ENCODE measurements at places on chromosomes 6 and 20.

DNA sequence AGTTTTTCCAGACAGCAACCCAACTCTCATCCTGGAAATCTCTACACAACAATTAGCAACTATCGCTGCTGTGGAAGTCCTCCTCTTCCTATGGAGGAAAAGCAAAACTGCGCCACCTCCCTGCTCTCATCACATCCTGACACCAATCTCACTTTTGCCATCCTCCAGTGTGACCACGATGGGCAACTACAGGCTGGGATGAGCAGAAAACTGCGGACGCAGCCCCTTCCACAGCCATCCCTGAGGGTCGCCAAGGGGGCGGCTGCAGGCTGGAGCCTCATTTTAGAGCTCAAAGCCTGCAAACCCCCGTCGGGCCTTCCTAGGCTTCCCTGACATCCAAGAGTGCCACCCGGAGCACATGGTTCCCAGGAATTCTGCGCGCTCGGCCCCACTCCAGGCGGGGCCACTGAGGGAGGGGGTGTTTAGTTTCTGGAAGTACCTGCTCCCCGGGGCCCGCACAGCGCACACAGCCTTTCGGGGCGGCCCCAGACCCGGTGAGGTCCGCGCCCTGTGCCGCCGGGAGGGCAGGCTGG, 1.2 kb downstream of the TCFL5 start:
- DNase-seq: no peak

GRCh38 chr6:116004841-116005815, 55.6 kb downstream of the FRK start:
- DNase-seq: no peak

DNA sequence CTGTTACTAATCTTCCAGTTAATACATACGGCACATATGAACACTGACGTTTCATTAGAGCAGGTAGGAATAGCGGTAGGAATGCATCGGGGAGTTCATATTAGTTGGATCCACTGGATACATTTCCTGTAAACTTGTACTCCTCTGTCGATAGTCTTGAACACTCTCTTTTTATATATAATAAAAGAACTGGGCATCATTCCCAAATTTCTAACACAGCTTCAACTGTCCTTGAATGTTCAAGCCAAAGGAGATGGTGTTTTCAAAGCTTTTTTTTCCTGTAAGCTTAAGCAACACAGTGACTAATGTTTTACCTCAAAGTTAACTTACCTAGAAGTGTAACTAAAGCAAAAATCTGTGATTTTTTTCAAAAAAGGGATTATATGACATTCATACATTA, 195.3 kb downstream of the UTRN start:
- DNase-seq: no peak

GRCh38 chr6:70135219-70136160, 167.4 kb downstream of the COL9A1 start:
- no peak for DNase-seq

- no peak for DNase-seq
These were observed 52.2 kb downstream of the REV3L start for GRCh38 chr6:111430605-111431376.

DNA sequence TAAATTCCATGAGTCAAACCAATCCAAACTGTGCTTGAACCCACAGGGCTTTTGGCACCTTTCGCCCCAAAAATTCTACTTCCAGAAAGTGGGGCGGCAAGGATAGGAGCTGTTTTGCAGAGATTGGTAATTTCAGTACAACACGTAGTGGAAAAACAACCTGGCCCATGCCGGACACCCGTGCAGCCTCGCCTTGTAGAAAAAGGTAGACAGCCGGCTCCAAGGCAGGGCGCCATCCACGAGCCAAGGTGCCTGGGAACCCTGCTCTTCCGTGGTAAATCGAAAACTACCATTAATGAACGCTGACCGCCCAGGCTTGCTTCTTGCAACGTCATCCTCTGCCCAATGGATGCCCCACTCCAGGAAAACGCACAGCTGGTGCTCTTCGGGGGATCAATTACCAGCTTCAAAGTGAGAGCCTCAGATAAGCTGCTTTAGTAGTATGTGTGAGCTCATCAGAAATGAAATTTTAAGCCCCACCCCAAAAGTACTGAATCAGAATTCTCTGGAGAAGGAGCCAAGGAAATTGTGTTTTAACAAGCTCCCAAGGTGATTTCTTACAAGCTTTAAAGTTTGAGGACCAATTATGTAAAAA, 1.8 kb downstream of the OOEP start:
- no peak for DNase-seq

DNA sequence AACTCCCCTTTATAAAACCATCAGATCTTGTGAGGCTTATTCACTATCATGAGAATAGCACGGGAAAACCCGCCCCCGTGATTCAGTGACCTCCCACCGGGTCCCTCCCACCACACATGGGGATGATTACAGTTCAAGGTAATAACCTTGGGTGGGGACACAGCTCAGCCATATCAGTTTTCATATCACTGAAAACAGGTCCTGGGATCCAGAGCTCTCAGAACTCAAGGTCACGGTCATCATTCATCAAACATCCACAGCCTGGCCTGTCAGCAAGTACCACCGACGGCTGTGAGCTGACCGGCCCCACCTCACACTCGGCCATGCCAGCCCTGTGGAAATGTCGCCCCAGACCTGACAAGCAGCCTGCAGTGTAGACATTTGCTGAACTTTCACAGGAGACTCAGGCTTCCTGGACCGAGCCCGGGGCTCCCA, 14.1 kb upstream of the FRMD1 start:
- DNase-seq: no peak

- DNase-seq: no peak
These were observed 42.4 kb downstream of the CNBD2 start for GRCh38 chr20:36010825-36011224.

- no peak for DNase-seq
These were observed 1.2 kb downstream of the MYB start for GRCh38 chr6:135182071-135183001.

DNA sequence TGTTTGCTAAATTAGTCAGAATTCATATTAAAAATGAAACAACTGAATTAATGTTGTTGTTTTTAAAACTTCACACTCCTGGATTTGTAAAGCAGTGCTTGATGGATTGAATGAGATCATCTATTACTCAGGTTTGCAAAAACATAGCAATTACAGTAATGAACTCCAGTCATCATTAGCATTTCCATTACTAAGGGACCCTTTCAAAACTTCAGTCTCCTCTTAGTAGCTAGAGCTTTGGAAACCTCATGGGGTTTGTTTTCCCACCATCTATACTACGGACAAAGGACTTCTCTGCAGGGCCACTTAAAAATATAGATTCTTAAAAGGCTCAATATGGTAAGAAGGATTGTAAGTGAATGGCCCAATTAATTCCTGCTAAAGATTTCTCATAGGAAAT, 209.9 kb upstream of the PRND start:
- DNase-seq: no peak

DNA sequence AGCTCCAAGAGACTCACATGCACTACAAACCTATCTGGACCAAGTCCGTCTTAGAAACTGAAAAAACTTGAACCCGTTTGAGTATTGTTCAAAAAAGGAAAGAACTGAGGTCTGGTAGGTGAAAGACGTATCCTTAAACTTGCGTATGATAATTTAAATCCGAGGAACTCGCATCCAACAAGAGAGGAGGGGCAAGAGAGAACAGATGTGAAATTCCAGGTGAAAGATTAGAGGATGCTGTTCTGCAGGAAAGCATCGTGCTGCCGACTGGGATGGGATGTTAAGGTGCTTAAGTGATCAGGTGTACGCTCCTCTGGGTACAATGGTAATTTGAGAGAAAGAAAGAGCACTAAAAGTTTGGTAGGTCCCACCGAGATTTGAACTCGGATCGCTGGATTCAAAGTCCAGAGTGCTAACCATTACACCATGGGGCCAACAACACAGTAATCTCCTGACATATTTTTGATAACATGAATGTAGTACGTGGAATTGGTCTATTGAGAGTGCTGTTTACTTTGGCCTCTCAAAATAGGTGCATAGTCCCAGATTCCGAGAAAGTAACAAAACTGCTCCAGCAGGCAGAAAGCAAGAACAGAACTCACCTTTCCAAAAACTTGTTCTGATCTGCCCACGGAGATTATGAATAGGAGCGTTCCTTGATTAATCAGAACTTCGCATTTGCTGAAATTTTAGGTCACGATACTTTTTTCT, 53.5 kb upstream of the BTN3A2 start:
- DNase-seq: no peak

DNA sequence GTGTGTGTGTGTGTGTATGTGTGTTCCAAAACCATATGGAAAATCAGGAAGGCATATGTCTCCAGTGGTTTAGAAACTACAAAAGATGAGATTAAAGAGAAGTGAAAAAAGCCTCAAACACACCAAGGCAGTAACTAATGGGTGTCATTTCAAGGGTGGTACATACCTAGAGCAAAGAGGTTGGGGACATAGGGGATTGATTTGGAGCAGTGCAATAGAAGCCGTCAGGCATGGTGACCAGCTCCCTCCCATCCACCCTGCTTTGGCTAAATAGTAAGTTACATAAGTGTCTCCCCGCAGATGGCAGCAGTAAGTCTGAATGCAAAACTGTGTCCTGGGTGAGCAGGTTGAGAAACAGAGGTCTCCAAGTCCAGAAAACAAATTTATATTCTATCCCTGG, 10.4 kb upstream of the ELMO2 start:
- no peak for DNase-seq

DNA sequence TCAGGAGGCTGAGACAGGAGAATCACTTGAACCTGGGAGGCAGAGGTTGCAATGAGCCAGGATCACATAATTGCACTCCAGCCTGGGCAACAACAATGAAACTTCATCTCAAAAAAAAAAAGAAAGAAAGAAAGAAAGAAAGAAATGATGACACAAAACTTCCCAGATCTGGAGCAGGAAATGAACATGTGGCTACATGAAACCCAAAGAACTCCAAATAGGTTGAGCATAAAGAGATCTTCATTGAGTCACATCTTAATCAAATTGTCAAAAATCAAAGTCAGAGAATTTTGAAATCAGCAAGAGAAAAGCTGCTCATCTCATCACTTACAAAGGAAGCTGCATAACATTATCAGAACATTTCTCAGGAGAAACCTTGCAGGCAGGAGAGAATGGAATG, 247.0 kb downstream of the IBTK start:
- no peak for DNase-seq

DNA sequence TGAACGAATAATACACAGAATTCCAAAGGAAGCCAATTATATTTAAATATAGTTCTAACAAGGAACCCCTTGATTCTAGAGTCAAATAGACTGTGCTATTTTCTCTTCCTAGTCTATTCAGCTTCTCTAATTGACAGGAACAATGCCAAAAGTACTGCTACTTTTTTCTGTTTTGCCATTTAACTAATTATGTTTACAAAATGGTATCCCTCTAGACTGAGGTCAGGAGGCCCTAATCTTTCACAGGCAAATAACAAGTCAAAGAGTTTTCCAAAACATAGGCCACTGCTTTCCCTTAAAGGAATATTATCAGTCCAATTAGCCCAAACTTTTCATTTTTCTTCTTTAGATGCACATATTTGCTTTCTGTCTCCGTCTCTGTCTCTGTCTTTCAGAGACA, 539.3 kb downstream of the RFPL4B start:
- no peak for DNase-seq

GRCh38 chr6:138030872-138031271, 76.3 kb downstream of the PERP start:
- no peak for DNase-seq

DNA sequence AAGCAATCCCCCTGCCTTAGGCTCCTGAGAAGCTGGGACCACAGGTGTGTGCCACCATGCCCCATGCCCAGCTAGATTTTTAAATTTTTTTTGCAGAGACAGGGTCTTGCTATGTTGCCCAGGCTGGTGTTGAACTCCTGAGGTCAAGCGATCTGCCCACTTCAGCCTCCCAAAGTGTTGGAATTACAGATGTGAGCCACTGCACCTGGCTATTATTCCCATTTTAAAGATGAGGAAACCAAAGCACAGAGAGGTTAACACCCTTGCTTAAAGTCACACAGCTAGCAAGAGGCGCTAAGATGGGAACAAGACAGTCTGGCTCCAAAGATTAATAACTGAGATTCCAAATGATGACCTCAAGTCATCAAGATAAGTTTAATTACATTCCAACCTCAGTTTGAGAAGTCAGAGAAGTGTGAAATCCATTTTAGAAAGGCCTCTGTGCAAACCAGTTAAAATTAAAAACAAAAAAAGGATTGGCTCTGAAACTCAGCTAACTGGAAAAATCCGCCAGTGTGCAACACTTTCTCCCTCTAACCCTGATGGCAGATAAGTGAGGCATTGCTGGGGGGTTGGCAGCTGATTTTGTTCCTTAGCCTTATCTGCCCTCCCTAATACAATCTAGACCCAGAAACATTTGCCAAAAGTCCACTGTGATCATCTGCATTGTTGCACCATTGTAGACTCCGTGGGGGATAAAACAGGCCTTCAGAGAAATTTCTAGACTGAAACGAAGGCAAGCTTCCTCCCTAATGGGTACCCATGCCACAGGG, 55.5 kb downstream of the CPNE5 start:
- DNase-seq: no peak

GRCh38 chr6:68826501-68826900, 191.4 kb downstream of the ADGRB3 start:
- DNase-seq: no peak

DNA sequence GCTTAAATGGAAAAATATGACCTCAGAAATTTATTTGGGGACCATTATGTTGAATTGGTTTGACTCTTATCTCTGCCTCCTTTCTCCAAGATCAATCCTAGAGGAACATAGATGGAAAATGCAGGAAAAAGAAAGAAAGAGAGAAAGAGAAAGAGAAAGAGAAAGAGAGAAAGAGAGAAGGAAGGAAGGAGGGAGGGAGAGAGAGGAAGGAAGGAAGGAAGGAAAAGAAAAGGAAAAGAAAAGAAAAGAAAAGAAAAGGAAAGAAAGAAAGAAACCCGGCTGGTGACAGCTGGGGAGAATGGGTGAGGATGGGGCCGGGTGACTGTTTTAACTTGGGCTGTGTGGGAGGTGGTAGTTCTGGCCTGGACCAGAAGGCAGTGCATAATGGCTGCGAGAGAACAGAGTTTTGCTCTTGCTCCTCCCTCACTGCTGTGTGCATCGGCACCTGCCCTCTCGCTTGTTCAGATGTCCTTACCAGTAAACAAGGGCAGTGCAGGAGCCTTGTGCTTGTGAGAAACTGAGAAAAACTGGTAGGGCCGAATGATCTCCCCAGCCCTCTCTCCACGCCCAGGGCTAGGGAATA, 24.7 kb downstream of the GLO1 start:
- DNase-seq: no peak

DNA sequence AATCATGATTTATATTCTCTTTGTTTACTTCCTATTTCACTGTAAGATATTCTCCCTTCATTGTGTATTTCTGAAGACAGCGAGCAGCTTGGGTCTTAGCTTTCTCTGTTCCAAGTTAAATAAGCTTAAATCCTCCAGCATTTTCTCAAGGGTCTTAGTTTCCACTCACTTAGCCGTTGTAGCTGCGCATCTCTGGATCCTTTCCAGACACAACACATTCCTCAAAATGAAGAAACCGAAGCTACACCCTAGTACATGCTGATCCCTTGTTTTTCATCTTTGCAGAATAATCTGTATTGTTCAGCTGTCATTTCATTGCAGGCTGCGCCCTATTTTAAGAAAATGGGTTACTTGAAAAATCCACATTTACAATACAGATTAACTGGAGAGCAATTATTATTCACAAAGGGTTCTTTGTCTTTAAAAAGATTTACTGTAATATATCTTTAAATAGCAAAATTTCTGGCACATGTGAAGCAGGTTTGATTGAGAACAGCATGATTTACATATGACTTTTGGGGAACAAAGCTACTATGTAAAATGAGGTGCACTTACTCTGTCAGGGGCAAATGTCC, 375.8 kb downstream of the QKI start:
- DNase-seq: no peak

Measured in omental fat pad (tissue), 4 donors.